Cortex of kidney (tissue), 1 donor: ENCODE measurements at places on chromosomes 4 and X.

- no peak for DNase-seq
Observed at GRCh38 chr4:14225688-14226207, 598.2 kb upstream of the BOD1L1 start.

DNA sequence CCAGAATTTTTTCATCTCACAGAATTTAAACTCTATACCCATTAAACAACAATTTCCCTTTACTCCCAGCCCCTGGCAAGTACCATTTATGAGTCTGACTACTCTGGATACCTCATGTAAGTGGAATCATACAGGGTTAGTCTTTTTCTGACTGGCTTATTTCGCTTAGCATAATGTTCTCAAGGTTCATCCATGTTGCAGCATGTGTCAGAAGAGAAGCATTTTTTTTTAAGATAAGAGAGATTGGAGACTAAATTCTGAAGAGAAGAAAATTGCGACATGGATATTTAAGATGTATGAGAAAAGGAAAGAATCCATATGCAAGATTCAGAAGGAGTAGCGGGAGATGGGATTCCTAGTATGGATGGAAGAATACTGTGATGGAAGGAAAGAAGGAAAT is 11.3 kb upstream of the SLC9B1 start:
- DNase-seq: no peak

DNA sequence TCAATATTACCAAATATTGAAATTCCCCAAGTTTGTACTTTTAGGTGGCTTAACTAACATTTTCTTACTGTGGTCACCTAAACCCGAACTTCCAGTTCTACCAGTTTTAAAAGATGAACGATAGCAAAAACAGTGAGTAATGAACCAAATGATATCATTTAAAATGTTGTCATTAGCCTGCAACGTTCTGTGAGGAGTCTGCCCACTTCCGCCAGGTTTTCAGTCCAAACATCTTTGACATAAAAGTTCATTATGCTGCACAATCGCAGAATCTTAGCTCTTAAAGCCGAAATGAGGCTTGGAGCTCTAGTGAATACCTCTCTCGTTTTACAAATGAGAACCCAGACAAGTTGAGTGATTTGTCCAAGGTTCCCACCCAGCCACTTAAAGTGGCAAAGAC is 762 bp downstream of the PIGA start:
- DNase-seq: no peak

GRCh38 chr4:47838445-47838844 is 578 bp upstream of the CORIN start:
- no peak for DNase-seq

GRCh38 chr4:82614838-82615449 is 53.2 kb upstream of the TMEM150C start:
- DNase-seq: no peak

DNA sequence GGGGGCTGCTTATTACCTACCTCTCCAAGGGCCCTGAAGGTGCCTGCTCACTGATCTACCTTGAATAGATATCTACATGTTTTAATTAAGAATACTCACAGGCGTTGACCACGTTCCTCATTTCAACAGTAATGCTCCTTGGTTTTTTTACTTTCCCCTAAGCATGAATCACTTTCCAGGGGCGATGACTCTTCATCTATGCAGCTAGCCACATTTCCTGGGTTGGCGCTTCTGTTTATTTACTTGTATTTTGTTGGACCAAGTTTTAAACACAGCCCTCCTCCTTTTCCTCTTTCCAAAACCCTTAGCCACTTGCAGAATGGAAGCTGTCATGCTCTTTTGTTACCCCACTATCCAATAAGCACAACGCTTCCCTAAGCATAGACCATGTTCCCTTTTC is 50.8 kb downstream of the CBLL2 start:
- DNase-seq: no peak

DNA sequence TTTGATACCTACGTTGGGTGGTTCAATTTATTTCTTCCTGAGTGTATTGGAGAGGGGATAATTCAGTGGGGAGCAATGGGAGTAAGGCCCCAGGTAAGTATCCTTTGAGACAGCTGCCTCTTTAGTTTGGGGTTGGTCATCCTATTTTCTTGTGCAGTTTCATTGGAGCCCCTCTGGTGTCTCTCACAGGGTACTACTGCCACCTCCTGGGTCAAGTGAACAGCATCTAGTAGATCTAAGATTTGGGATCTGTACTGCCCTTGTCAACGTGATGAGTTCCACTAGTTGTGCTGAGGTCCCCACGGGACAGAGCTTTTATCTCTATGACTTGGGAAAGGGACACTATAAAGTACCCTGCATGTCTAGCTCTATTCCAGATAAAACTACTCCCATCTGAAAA is 80.6 kb downstream of the PBDC1 start:
- no peak for DNase-seq

- no peak for DNase-seq
Observed at GRCh38 chr4:176387571-176387970, 67.8 kb downstream of the SPCS3 start.

DNA sequence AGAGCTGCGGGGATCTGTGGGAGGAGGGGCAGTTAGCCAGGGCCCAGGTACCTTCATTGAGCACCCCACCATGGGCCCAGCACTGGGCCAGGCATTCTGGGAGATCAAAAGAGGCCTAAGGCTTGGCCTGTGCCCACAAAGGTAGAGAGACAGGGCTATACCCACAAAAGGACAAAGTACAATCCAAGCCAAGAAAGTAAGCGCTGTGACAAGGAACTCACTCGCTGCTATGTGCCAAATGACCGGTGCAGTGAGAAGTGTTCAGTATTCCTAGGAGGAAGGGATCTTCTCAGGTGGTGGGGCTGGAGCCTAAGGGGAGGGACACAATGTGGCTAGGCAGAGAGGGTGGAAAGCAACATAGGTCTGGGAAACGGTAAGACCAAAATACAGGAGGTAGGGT is 8.8 kb upstream of the FRMPD3 start:
- no peak for DNase-seq

DNA sequence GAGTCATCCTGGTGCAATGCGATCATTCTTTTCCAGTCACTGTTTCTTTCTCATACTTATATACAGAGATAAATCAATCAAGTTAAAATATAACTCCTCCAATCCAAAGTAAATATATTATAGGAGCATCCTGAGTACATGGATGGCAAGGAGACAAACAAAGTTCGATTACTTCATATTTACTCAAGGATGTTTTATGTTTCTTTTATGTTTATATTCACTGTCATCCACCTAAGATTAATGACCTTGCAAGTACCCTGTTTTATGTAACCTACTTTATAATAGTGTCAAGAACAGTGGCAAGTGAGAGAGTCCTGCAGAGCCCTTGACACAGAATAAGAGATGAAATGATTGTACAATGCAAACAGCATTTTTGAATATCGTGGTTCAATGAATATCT is at the start of gene UGT2B11:
Gene UGT2B11, minus strand, starts transcription at position 33 of the 400 bp plus-strand sequence. Its CDS starts 26 bp downstream, at position 7.
- no peak for DNase-seq

DNA sequence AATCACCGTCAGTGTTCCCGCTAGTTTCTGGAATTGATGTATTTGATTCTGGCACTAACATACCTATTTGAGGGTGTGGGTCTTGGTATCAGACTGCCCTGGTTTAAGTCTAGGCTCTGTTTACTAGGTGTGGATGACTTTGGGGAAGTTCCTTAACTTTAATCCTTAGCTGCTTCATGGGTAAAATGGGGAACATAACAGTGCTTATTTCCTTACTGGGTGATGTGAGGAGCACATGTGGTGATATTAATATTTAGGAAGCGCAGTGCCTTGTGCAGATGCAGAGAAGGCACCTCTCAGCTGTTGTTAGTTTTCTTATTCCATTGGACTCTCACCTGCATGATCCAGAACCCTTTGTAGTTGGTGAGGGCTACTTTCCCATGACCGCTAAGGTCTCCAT is 17.1 kb downstream of the RNF4 start:
- no peak for DNase-seq

DNA sequence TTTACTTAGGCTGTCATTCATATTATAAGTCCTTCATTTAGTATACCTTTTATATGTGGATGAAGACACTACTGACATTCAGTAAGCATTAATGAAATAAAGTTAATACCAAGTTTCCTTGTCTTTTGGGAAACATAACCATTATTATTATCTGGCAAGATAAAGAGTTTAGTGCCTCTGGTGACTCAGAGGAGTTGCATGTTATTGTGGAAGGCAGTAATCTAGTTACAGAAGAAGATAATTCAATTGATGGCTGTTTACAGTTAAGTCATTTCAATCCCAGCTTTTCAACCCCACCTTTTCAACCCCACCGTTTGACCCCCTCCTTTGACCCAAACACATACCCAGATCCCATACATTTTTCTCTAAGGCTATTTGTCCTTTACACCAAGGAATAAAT is 143.8 kb downstream of the FANCB start:
- DNase-seq: no peak

GRCh38 chr4:181289198-181289597 is 954.0 kb upstream of the TENM3 start:
- no peak for DNase-seq

DNA sequence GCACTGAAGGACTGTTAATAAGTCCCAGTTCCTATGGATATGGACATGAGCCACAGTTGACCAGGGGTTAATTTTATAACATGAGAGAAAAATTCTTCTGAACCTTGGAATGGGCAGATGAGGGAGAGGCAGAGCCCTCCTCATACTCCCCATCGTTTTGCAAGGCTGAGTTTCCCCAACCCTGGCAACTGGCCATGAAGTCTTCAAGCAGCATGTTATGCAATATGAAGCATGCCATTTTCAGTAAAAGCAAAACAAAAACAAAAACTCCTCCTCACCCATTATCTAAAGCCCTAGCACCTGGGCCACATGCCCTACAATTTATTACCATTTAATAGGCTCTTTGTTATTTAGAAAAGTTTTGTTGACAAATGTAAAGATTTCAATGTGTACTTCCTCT is 64.5 kb downstream of the GPC4 start:
- no peak for DNase-seq

- no peak for DNase-seq
Observed at GRCh38 chr4:174707051-174707676, 121.9 kb downstream of the GLRA3 start.

- DNase-seq: no peak
Observed at GRCh38 chr4:158624889-158625478, 46.7 kb downstream of the C4orf46 start.

GRCh38 chr4:108361886-108362285 is 193.2 kb upstream of the LEF1 start:
- no peak for DNase-seq

DNA sequence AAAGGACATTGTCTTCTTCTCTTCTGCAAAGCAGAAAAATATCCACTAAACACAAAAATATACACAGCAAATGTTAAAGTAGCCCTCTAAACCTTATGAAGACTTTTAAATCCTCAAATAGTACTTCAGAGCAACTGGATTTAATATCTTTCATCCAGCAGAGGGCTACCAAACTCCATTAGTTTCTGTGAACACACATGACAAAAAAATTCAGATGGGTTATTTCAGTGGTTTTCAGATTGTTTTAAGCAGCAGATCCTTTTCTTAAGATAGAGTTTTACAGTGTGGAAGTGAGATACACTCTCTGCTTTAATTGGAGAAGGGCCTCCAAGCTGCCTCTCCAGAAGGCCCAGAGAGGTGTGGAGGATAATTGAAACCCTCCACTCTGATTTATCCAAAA is 56.7 kb downstream of the ANK2 start:
- no peak for DNase-seq

DNA sequence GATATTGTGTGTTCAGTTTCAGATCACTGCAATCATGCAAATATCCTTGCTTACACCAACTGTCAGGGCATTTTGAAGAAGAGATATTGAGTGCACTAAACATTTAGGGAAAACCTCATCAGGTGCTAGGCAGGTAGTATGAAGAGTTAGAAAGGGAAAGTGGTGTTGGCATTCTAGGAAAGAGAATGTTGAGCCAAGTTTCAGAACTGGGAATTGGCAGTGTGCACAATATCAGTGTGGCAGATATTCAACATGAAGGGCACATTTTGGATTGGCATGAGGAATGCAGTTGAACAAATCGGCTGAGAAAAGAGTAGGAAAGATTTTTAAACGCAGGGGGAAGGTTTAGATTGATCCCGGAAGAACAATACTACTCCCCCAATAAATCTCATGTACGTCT is 43.4 kb upstream of the SMAD1 start:
- DNase-seq: no peak

GRCh38 chrX:71321731-71322130 is 20.2 kb downstream of the ITGB1BP2 start:
- DNase-seq: no peak

DNA sequence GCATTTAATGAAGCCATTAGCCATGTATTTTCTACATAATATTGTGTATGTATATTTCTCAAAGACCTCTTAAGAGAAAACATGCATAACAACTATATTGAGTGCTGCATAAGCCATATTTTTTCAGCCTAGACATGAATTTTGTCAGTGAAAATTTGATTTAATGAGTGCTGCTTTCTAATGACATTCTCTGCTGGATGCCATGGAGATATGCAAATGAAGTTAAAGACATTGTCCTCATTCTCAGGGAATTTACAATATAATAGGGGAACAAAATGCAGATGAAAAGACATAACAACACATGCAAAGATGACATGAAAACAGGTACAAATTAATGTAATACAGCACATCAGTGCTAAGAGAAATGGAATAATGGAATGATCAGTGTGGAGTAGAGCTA is 118.7 kb downstream of the ATOH1 start:
- DNase-seq: no peak

DNA sequence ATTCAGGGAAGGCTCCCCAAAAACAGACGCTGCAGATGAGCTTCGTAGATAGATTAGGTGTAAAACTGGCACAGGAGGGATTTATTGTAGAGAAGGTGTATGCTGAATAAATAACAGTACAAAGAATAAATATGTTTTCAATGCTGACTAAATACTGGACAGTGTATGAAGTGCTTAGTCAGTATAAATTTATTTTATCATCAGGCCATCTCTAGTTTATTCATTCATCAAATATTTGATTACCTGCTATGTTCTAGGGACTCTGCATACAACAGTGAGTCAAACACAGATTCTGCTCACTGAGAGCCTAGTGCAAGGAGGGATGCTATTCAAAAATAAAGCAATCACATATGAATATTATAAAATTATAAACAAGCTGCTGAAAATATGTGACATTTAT is 63.6 kb upstream of the TSPAN5 start:
- DNase-seq: no peak

DNA sequence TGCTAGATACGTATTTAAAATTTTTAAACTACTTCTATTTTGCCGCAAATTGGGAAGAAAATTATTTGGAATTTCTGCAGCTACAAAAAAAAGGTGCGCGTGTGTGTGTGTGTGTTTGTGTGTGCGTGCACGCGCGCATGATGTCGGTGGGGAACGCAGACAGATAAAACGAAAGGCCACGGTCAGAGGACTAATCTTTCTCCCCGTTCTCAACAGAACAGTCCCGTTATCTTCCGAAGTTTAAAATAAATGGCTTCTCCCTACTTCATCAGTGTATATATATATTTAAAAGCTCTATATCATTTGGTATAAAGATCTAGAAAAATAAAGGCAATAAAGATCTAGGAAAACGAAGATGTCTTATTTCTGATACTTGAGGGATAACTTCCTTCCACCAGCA is 1.5 kb downstream of the MGARP start:
- no peak for DNase-seq

GRCh38 chr4:52376132-52376704 is 282.9 kb downstream of the USP46 start:
- DNase-seq: no peak
